ENCODE measurements at places on chromosomes 7 and 10.

DNA sequence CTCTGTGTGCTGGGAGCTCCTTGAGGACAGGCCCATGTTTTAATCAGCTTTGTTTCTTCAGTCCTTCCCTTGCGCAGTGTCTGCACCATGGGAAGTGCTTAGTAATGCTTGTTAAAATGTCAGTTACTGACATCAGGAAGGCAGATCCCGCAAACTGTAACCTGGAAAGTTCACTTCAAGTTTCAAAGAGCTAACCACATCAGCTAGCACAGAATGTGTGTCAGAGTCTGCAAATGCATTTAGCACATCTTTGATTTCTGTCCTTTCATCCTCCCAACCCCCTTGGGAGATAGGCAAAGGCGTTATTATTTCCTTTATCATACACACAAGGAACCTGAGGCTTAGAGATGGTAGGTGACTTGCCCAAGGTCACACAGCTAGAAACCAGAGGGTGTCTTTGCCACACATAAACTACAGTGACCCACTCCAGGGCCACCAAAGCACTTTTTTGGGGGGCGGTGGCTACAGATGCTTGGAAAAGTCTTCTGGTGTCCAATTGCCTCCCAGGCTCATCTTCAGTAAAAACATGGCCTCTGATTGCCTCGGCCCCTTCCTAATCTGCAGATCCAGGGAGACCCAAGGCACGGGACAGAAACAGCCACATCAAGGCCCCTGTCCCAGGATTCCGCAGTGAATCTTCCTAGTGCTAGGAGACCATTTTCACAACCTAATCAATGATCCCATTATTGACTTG, 116.2 kb upstream of the GPR26 start:
- no peak for DNase-seq

GRCh38 chr7:204326-204725, 12.0 kb downstream of the FAM20C start:
- no peak for DNase-seq

DNA sequence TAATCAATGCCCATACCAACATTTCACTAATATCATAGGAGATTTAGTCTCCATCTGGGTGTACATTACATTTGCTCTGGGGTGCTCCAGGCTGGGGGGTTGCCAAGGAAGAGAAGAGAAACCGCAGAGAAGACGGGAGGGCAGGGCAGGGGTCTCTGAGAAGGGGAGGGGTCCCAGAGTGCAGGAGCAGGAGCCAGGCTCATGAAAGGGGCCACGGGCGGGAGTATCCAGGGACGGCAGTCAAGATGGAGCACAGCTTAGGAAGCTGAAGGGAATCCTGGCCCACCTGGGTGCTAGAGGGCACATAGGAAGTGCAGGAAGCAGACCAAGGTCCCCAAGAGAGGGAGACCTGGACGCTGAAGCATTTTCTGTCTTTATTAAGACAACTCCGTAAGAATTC, 2.2 kb downstream of the LEP start:
- no peak for DNase-seq

- DNase-seq, result no peak
These were observed 16.3 kb downstream of the TCF7L2 start for GRCh38 chr10:112966194-112966855.

- DNase-seq, result no peak
These were observed 49.9 kb upstream of the STEAP1B start for GRCh38 chr7:22549667-22550513.

DNA sequence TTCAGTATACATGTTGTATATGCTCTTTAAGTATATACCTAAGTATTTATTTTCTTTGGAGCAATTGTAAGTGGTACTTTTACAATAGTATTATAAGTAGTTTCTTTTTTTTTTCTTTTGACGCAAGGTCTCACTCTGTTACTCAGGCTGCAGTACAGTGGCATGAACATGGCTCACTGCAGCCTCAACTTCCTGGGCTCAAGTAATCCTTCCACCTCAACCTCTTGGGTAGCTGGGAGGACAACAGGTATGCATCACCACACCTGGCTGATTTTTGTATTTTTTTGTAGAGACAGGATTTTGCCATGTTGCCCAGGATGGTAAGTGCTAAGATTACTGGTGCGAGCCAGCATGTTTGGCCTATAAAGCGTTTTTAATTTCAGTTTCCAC, 13.7 kb upstream of the CDCA7L start:
- no peak for DNase-seq

- peak; percentile 83 for DNase-seq
These were observed 92.0 kb upstream of the INSIG1 start for GRCh38 chr7:155205368-155206317.

DNA sequence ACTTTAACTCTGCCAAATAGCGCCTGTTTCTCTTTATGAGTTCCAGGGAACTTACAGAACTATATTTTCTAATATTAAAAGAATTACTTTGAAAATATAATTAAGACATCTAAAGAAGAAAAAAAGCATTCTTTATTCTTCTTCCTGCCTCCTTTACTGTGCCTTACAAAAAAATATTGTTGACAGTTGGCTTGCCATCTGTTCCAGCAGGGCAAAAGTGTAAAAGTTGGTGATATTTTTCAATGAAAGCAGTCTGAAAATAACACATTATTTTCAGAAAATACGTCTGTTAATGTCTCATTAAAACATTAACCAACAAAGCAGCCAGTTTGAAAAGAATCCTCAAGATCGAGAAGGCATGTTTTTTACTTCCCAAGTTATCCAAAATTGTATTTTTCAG, 1032.2 kb upstream of the LRRTM3 start:
- DNase-seq, result no peak

GRCh38 chr10:133211141-133211830, 18.7 kb upstream of the UTF1 start:
- no peak for DNase-seq

DNA sequence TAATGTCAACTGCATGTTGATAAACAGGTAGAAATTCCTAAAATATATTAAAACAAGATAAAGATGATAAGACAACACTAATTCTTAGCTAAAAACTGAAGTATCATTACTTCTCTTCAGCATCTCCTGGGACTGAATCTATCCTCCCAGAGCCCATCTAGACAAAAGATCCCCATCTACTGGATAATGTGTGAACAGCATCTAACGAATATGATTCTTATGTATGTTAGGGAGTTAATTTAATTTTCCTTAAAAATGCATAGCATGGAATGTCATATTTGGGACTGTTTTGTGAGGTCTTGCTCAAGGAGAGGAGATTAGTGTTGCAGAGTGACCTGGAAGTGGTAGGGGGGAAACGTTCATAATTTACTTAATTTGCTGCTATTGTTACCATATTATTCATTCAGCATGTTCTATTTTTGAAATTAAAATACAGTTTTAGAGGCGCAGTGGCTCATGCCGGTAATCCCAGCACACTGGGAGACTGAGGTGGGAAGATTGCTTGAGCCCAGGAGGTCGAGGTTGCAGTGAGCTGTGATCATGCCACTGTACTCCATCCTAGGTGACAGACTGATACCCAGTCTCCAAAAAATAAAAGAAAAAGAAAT, 305.1 kb upstream of the CSTF2T start:
- DNase-seq, result no peak

GRCh38 chr10:14487488-14487883, 156.8 kb upstream of the FRMD4A start:
- DNase-seq, result no peak

DNA sequence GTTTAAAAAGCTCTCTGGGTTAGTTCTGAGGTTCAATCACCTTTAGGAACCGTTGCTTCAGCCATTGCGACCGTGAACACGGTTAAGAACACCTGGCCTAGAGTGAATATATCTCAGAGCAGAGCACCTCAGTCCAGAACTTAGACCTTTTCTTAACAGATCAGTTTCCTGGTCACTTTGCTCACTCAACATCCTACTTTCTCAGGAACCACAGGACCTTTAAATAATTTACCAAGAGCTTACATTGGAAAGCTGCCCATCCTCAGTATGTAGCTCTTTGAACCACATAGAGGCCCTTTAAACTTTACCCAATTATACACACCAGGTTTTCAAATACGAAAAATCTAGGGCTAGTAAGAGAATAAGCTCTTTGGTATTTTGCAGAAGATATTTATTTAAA, 153.2 kb downstream of the NRBF2 start:
- no peak for DNase-seq

DNA sequence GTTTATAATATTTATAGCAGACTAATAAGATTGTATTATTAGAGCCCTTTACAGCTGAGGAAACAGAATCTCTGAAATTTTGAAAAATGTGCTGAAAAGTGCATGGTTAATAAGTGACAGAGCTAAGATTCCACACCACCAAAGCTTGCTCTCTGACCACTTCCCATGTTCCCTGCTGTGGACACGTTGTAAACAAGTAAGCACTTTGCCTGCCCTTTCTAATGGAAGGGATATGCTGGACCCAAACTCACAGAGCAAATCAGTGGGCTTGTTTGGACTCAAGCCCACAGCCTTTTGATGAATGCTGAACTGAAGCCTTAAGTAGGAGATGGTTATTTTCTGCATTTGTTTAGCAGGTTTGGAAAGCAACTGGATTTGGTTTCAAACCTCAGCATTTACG, 214.0 kb upstream of the TMEM72 start:
- DNase-seq, result no peak

- DNase-seq, result no peak
These were observed 26.1 kb upstream of the GRID1 start for GRCh38 chr10:86392723-86393094.

DNA sequence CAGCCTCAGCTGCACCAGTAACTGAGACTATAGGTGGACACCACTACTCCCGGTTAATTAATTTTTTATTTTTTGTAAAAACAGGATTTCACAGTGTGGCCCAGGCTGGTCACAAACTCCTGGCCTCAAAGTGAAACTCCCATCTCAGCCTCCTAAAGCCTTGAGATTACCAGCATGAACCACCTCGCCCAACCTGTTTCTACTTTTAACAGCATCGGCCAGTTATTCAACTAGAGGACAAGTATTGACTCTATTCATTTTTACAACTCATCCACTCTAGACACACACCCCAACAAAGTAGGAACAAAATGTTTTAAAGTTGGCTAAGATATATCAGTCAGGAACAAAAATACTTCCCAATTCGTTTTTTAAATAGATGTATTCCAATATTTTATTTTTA, 334.8 kb downstream of the PARD3 start:
- no peak for DNase-seq

DNA sequence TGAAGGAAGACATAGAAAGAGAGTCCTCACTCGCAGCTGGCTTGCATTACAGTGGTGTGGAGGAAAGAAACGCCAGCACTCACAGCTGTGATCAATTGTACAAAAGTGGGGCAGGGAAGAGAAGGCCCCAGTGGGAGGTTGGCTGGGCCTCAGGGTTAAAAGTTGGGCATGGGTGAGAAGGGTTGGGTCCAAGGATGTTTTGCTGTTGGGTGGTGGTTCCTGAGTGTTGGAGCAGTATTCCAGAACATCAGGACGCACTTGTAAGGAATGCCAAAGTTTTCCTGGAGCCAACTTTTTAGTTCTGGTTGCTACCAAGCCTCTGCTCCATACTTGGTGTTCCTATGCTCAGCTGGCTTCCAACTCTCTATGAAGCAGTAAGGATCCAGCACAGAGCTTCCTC, 55.4 kb upstream of the MKRN1 start:
- no peak for DNase-seq

GRCh38 chr10:117350909-117351308, 24.3 kb downstream of the PDZD8 start:
- no peak for DNase-seq

- DNase-seq, result no peak
These were observed 281.1 kb upstream of the SP4 start for GRCh38 chr7:21146642-21147423.

DNA sequence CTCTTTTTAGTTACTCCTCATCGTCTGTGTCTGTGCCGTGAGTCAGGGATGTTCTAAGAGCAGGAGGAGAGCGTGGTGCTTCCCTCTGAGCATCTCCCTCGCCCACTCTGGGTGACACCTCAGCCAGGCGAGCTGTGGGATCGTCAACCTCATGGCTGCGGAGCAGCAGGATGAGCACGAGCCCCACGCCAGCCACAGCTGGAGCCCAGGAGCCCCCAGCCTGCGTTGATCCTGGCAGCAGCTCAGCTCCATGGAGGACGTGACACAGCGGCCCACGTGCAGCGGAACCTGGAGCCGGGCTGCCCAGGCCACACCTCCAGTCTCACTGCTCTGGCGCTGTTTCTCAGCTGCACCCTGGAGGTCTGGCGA, 512.0 kb downstream of the PTPRN2 start:
- DNase-seq, result no peak

GRCh38 chr10:67836488-67836887, 1.5 kb downstream of the DNAJC12 start:
- no peak for DNase-seq

GRCh38 chr10:34821587-34822585, 6.8 kb upstream of the PARD3 start:
- no peak for DNase-seq

GRCh38 chr10:37865957-37866803, 8.8 kb upstream of the ZNF248 start:
- no peak for DNase-seq

- DNase-seq, result no peak
These were observed 32.4 kb downstream of the ANXA11 start for GRCh38 chr10:80172896-80173295.

DNA sequence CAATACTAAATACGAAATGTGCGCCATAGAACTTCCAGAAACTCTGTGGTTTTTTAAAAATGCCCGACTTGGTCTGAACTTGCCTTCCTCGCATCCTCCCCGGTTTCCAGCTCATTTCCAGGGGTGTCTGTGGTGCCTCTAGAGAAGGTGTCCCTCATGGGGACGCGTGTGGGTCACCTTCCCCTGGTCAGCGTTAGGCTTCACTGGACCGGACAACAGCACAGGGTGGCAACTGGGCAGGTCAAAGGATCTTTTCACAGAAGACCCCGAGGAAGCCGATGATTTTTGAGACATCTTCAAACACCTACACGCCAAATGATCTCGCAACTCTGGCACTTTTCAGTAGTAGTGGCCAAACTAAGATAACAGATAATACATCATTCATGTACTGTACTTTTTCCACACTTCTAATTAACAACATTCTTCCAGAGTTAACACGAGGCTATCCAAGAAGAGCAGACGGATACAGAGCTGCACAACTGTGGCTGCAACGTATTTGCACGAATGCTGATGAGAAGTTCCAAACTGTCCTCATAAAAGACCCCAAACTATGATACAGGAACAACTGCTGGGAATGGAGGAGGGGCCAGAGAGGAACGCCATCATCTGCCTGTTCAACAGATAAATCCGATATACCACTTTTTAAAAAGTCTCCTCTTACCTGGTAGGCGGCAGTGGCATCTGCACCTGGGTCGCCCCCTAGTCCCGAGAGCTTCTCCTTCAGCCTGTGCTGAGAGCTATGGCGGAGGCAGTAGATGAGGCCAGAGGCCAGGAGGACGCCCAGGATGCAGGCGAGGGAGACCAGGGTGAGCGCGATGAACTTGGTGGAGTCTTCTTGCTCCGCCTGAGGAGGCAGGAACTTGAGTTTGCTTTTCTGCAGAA, 345.5 kb downstream of the DNAJB6 start:
- no peak for DNase-seq

DNA sequence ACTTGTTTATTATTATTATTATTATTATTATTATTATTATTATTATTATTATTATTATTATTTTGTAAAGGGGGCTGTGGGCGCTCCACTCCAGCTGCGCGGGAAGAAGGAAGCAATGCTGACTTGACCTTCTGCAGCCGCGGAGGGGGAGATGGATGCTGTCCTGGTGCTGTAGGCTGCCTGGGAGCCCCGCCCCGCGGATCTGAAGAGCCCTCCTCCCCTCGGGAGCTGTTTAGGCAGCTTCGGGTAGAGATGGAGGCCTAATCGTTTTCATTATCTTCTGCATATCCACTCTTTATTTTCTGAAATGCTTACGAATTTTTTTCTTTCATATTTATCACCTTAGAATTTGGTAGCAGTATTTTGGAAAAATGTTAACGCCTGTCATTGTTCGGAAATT, 101.2 kb upstream of the KLF6 start:
- DNase-seq, result no peak
